ENCODE measurements at places on chromosomes 3 and 15.

DNA sequence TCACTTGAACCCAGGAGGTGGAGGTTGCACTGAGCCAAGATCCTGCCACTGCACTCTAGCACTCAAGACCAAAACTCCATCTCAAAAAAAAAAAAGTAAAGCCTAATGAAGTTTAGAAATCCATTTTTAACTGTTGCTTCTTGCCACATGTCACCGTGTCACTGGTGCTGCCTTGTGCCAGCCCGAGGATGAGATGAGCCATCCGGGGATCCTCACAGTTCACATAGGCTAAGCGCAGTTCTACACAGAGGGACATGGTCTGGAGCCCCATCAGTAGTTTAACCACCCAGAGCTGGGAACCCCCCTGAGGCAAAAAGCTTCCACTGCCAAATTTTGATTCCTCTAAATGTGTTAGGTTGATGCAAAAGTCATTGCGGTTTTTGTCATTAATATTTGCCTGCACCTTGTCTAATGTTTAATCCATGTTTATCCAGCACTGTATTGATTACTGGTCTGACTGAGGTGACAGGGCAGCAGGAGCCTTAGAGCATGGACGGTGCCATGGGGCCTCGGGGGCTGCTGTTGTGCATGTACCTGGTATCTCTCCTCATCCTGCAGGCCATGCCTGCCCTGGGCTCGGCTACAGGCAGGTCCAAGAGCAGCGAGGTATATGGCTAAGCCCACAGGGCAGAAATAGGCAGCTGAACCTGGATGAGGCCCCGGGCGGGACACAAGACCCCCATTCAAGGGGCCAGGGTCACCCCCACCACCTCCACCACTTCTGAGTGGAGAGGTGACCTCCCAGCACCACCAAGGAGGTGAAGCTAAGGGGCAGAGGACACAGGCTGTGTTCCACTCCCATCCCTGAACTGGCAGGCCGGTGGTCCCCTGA, at the start of gene ITIH1:
TSS of gene ITIH1 (plus strand) at position 473 of the 832 bp plus-strand sequence. CDS start at position 490, 17 bp downstream.
- DNase-seq: no peak

DNA sequence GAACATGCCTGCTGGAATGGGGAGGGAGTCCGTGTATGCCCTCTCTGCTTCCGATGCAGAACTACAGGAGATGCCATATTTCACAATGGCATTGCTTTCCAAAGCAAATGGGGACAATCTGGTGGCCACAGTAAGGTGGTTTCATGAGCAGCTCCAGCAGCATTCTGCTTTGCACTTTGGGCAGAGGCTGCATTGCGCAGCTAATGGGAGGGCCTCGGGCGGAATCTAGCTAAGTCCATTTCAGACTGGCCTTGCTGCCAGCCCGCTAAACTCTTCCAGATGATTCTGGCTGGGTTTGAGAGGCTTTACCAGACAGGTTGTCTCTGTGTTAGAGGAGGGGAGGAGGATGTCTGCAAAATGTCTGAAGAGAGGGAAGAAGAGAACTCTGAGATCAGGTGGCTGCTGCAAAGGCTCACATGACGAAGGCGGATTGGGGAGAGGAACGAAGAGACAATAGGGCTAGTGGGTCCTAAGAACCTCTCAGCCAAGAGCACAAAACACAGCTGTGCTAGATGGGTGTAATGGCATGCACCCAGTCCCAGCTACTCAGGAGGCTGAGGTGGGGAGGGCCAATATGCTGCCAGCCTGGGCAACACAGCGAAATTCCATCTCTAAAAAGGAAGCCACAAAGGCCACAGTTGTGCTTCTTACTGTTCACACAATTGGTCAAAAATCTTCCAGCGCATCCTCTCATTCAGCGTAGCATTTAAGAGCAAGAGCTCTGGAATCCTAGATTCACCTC, 63.7 kb downstream of the BDH1 start:
- DNase-seq: no peak

DNA sequence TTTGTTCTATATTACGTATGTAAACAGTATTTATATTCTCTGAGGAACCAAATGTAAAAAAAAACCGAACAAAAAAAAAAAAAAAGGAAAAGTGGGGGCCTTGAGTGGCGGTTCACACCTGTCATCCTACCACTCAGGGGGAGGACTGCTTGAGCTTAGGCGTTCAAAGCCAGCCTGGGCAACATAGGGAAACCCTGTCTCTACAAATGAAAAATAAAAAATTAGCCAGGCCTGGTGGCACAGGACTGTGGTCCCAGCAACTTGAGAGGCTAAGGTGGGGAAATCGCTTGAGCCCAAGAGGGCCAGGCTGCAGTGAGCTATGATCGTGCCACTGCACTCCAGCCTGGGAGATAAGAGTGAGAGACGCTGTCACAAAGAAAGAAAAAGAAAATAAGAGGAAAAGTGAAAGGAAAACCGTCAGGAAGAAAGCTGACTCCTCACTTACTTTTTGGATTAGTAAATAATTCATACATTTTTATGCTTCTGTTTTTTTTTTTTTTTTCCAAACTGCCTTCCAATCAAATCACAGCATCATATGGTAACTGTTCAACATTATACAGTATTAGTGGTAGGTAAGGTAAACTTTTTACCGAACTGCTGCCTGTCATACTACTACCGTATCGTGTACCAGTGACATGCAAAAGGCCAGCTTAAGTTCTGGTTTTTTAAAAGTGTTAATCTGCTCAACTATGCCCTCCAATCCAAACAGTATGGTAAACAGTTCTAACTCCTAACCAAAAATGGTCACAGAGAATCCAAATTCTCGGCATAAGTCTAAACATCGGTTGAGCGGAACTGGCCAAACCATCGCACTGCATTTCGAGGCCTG, 1.2 kb downstream of the PHC3 start:
- no peak for DNase-seq

DNA sequence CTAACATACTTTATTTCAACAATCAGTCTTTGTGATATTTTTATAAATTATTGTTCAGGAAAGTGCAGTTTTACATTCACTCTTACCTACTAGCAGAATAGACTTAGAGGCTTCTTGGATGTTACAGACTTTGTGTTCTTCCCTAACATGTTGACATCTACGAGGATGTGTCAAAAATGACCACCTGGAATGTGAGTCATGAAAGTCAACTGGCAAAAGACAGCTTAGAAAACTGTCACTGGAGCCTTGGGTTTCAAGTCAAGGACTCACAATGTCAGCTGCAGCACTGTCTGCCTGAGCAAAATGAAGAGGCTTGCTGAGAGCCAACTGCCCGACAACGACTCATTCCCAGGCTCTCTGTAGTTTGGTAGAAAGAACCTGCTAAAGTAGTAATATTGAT, 91.5 kb downstream of the CERS3 start:
- no peak for DNase-seq

- DNase-seq: no peak
These were observed 15.8 kb downstream of the LOXL1 start for GRCh38 chr15:73941871-73942635.

- DNase-seq: no peak
These were observed 67.0 kb upstream of the SAMMSON start for GRCh38 chr3:69932501-69932900.

Measured in stimulated activated CD8-positive, alpha-beta memory T cell treated with anti-CD3 and anti-CD28 coated beads, Interleukin-15, amount 100 ng/mL, for 48 hours (primary cell).